ENCODE measurements at places on chromosomes 6 and 20. TPM values are rescaled to one million over a fixed set of nuclear protein-coding genes. Genes with fewer than 3 reads are reported as not detected.

- no peak for DNase-seq
Measured at GRCh38 chr6:128437685-128438084, 82.7 kb downstream of the PTPRK start.

Gene SLC32A1
- total RNA-seq = not detected

DNA sequence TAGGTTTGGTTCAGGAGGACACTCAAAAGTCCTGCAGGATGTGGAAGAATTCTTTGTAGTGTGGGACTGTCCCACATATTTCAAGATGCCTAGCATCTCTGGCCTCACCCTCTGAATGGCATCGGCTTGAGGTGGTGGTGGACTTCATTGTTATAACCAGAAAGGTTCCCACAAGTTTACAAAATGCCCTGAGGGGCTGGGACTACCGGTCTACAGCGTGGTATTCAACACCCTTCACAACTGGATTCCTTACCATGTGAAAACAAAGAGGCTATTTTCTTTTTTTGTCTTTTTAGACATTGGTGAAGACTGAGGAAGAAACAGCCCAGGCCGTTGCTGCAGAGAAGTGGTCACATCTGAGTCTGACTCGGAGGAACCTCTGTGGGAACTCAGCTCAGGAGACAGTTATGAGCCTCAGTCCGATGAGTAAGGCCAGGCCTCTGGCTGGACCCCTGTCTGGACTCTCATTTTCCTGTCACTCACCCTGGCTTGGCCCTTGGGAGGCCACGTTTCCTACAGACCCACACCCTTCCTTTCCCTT is 15.2 kb downstream of the PGBD1 start:
- no peak for DNase-seq

GRCh38 chr6:163530406-163530805 is 115.9 kb downstream of the QKI start:
- DNase-seq = no peak

Measured in Right ventricle myocardium superior (tissue), 1 donor.